ENCODE measurements at places on chromosomes 3 and 15.

DNA sequence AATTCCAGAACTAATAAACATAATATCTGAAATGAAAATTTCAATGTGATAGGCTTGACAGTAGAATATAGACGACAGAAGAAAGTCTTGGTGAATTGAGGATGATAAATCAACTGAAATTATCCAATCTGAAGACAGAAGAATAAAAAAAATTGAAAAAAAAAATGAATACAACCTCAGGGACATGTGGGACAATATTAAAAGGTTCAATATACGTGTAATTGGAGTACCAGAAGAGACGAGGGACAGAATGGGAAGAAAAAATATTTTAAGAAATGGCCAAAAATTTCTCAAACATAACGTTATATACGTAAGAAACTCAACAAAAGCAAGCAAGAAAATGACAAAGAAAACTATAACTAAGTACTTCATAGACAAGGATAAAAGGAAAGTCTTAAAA lies 43.3 kb upstream of the HCLS1 start:
- DNase-seq, result no peak

DNA sequence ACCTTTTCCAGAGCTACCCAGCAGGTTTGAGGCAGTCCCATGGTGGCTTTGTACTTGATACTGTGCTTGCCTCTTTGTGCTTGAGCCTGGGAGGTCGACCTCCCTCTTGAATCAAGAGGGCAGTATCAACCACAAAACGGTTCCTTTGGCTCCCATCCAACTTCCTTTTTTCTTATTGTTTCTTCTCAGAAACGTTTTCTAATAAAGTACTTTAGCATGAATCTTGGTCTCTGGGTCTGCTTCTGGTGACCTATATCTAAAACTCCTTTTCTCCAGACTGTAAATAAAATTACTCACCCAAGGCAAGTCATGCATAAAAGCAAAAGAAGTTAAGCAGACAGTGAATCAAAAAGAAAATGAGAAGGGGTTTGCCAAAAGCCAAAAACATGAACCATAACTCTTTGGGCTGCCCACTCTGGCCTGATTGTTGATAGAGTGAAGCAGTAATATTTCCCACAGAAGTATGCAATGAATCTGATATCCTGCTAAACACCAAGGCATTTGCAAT lies 112.2 kb upstream of the SLC4A7 start:
- DNase-seq, result no peak

GRCh38 chr3:10142707-10143560 lies 1.4 kb downstream of the VHL start:
- DNase-seq, result no peak

GRCh38 chr15:80834402-80834801 lies 55.2 kb downstream of the CEMIP start:
- DNase-seq, result no peak

DNA sequence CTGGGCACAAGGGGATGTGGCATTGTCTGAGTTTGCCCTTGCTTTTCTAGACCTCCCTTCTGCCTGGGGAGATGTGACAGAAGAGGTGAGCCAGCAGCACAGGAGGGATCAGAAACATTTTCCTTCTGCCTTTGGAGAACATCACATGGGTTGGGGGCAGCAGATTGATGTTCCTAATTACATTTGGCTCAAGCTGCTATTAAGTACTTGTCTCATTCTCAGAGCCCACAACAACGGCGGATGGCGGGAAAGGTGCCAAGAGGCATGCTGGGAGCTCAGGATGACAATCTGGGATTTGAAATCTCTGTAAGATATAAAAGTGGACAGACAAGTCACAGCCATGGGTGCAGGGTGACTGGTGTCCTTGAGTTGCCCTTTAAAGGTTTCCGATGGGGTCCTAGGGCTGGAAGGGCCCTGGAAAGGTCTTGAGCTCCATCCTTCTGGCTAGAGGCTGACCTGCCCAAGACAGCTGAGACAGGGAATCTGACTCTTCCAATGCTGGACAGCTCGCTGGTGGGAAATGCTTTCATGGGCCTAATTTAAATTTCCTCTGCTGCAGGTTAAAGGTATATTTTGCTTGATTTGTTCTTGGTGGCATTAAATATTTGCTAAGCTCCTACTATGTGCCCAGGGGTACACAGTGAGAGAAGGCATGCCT lies 2.4 kb upstream of the CORO2B start:
- DNase-seq, result no peak

- no peak for DNase-seq
Measured at GRCh38 chr3:13347390-13347950, 72.7 kb downstream of the NUP210 start.

DNA sequence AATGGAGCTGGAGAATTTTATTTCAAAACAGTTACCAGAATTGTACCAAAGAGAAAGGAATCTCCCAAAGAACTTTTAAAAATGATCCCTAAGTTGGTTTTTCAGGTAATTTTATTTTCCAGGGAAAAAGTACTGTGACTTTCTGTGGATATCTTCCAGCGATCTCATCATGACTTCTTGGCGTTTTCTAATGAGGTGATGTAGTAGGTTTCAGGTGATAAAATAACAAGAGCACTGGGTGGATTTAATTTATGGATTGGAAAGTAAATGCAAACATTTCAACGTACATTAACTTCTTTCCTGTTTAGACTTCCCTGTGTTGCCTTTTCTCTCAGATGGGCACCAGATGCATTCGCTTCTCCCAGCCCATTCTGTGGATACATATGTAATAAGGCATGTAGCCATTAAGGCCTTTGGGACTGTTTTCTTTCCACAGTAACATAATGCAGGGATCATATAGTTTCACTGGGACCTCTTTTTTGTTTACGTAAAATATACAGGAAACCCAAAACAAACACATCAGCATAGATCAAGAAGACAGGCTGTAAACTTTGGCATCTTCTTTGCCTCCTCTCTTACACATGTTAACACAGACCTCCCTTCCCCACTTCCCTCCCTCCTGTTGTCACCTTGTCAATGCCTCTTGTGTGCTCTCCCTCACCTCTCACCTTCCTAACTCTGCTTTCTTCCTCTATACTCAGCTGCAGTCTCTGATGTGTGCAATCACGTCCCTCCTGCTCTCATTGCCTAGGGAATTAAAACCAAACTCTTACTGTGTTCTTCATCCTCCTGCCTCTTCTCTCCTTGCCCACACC lies 13.0 kb downstream of the PHLDB2 start:
- DNase-seq, result no peak

GRCh38 chr3:11238880-11239279 lies 33.3 kb upstream of the ATG7 start:
- no peak for DNase-seq

DNA sequence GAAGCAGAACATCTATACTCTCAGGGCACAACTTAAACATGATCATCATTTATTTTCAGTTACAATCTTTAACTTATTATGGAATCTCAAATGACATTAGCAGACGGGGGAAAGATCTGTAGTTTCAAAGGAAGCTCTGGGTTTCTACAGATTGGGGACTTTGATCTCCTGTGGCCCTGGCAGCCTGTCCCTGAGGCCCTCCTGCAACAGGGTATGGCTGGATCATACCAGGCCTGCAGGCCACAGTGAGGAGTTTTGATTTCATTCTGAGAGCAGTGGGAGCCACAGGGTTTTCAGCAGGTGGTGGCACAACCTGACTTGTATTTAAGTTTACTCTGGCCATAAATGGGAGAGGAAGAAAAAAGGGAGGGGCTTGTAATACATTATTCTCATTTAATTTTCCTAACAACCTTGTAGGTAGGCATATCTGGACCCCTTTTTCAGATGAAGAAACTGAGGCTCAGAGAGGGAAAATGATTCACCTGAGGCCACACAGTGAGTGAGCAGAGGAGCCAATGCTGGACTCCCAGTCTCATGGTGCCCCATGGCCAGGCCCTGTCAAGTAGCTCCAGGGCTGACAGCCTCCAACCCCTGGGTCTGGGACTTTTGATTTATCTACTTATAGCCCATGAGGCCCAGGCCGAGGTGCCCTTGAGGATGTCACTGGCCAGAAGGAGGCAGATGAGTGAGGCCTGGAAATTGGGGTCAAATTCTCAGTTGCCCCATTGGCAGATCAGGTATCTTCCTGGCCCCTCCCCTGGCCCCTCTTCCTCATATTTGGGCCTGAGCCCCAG lies 71.0 kb downstream of the ATP2B2 start:
- DNase-seq, result no peak

DNA sequence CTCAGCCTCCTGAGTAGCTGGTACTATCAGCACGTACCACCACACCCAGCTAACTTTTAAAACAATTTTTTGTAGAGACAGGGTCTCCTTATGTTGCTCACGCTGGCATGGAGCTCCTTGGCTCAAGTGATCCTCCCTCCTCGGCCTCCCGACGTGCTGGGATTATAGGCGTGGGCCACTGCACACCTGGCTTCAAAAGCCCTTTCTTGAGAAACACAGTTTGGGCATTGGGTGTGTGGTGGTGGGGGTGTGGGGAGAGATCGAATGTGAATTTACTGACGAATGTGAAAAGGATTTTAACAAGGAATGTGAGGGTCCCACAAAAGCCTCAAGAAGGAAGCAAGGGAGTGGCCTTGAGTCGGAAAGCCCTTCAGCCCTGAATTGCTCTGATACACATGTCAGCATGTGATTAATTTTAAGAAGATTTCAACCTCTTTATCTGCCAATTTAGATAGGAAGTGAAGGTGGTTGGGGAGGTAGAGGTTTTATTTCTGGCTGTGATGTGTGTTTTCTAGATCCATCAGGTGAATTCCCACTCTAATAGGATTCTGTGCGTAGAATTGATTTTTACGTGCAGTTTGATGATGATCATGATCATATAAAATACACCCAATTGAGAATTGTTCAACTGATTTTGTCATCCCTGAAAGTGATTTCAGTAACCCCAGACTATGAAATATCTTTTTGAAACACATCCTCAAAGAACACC lies 1.1 kb downstream of the CCR4 start:
- no peak for DNase-seq

- DNase-seq, result no peak
Measured at GRCh38 chr15:53807501-53807900, 48.0 kb upstream of the WDR72 start.

GRCh38 chr15:96058103-96058851 lies 272.2 kb upstream of the NR2F2 start:
- no peak for DNase-seq

DNA sequence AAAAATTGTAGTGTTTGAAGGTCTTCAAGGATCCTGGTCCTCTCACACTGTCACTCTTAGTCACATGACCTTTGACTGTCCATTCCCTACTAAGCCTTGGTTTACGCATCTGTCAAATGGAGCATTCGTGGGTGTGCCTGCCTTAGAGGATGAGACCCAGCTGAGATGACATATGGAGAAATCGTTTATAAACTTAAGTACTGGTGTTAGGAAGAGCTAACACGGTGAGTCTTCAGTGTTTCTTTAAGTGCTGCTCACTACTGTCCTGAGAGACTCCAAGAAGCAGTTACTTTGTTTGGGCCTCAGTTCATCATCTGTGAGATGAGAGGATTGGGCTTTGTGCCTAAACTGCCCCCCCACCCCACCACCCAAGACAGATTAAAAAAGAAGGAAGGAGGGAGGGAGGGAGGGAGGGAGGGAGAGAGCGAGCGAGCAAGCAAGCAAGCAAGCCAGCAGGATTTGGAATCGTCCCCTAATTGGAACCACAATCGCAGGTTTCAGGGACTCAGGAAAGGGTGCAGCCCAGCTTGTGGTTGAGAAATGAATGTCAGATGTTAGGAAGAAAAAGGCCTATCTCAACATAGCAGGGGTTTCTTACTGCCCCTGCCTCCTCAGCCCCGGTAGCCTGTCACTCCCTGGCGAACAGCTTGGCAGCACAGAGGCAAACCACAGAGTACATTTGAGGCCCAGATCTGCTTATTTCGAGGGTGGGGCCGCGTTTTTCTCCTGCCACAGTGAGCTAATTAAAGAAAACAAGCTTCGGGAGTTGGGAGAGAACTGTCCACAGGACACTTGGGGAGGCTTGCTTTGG lies 32.7 kb downstream of the SMAD3 start:
- DNase-seq, result peak; percentile 35

GRCh38 chr15:48996276-48996675 lies 32.6 kb upstream of the SHC4 start:
- DNase-seq, result no peak

- no peak for DNase-seq
Measured at GRCh38 chr3:48397767-48398681, 26.0 kb downstream of the FBXW12 start.

DNA sequence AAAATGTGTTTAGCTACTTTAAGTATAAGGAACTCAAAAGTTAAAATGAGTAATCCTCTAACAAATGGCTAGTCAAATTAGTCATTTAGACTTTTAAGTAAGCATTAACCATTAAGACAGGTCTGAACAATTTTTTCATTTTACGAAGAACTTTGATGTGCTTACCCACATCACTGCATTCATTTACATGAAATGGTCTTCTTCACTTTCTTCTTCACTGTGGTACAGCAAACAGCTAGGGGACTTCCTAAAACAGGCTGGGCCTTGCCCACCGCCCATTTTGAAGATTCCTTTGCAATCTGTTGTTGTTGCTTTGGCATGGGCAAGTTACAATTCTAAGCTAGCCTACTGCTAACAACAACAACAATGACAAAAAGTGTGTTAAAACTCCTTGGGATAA lies 67.4 kb downstream of the CBLB start:
- peak; percentile 14 for DNase-seq
